Sciatic nerve (tissue), 2 donors: ENCODE measurements at places on chromosomes 13 and 19.
A peak's percentile ranks its signal among the peaks of the same experiment; 100 is the strongest.

DNA sequence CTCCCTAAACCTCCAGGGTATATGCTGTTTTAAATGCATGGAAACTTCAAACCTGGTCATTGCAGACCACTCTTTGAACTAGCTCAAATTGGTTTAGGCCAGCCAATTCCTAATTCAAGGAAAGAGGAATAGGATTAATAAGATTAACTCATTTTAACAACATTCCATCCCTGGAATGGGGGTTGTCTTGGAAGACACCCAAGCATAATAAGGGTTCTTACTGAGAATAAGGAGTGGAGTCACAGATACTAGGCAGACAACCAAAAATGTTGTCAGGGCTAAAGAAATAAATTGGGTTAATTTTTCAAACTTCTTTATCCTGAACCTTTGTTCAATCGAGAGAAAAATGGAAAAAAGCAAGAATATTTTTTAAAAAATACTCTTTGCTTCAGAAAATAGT lies 186.2 kb downstream of the PCDH9 start:
- DNase-seq, result no peak

GRCh38 chr13:83024955-83025594 lies 857.2 kb downstream of the SLITRK1 start:
- no peak for DNase-seq

DNA sequence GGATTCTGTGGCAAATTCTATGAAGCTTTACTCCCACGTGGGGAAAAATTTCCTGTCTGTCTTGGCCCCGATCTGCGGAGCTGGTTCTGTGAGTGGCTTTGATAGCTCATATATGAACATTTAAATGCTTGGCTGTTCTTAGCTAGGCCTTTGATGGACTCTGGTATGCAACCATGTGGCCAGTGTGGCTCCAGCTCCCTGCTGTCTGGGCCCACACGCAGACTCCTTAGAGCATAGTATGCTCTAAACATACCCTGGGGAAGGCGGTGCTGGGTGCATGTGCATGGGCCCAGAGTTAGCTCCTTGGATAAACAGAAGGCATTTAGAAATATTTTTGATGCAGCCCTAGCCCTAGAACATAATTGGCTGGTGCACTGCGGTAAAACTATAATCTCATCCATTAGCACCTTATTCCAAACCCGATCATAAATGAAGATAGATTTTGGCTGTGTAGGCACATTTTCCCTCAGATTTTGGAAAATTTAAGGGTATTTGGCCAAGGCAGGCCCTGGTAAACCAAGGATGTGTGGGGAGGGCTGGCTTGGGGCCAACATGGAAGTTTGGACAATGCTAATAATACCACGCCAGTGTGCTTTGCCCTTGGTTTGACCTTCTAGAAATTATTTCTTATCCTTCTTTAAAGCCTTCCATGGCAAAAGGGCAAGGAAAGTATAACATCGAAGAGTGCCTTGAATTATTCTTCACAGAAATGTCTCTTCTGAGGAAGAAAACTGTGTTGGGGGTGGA lies 153.5 kb downstream of the LMO7 start:
- DNase-seq, result no peak

DNA sequence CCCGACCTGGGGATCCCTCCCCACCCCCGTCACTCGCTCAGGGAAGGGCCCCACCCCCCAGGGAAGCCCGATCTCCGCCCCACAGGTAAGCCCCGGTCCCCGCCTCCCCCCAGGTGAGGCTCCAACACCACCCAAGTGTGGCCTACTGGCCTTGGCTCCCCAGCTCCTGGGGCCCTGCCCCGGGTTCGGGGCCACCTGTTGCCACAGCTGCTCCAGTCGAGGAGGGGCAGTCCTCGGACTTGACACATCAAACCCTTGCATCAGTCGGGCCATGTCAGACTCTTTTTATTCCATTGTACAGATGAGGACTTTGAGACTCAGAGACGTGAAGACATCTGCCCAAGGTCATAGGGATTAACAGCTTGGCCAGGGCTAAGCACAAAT lies 512 bp downstream of the CC2D1A start:
- no peak for DNase-seq

DNA sequence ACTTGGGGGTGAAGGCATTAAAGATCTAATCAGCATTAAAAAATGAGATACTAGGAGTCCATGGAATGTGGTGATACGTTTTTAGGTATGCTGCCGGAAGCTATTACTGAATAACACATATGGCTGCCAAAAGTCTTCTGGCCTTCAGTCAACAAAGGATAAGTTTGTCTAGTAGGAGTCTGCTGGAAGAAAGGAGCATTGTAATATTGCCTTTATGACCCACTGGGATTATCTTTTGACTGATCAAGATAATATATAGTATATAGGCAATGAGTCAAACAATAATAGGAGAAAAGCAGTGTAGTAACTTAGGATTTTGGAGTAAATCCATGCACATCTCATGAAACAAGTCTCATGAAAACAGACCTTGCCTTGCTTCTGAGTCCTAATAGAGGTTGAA lies 295.4 kb downstream of the SLITRK6 start:
- DNase-seq, result no peak

DNA sequence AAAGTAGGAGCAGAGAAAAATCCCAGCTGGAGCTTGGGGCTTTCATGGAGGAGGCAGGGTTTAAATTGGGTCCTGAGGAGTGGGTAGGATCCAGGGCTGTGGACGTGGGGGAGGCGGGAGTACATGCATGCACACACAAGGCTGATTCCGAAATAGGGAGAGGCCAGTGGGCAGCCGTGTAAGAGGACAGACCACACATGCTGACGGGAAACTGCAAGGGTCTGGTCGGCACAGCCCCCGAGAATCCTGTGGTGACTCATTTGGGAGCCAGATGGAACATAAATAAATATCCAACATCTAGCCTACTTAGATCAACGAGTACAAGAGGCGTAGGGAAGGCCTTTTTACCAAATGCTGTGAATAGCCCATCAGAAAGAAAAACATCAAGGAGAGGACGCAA lies 216.3 kb upstream of the ZNF507 start:
- no peak for DNase-seq

DNA sequence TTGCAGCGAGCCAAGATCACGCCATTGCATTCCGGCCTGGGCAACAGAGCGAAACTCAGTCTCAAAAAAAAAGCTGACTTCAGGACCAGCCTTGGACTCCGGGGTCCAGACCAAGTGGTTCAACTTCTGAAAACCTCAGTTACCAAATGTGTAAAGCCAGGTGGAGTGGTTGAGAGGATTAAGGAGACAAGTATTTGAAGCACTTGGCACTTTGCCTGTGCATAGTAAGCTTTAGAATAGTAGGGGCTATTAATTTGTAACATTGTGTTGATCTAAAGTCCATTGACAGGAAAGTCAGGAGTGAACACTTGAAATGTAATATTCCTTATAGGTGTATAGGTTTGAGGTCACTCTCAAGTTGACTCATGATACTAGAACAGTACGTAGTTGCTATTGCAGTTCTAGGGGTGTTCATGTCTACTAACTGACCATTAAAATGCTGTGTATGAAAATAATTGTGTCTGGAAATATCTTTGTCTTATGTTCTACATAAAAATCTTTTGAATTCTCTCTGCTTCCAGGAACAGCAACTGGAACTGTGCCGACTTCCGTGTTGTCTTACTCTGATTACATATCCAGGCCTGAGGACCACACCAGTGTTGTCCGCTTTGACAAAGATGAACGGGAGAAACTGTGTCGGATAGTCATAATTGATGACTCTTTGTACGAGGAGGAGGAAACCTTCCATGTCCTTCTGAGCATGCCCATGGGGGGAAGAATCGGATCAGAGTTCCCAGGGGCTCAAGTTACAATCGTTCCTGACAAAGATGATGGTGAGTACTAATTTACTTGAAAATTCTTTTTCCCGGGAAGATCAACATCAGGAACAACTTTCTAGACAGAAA lies 97.4 kb downstream of the FREM2 start:
- DNase-seq, result peak; percentile 60

- DNase-seq, result no peak
These were observed 989 bp downstream of the NFILZ start for GRCh38 chr19:8631425-8631819.

GRCh38 chr19:9848060-9848459 lies 12.9 kb downstream of the PIN1 start:
- no peak for DNase-seq

GRCh38 chr19:4046362-4046691 lies 20.4 kb downstream of the ZBTB7A start:
- DNase-seq, result no peak

DNA sequence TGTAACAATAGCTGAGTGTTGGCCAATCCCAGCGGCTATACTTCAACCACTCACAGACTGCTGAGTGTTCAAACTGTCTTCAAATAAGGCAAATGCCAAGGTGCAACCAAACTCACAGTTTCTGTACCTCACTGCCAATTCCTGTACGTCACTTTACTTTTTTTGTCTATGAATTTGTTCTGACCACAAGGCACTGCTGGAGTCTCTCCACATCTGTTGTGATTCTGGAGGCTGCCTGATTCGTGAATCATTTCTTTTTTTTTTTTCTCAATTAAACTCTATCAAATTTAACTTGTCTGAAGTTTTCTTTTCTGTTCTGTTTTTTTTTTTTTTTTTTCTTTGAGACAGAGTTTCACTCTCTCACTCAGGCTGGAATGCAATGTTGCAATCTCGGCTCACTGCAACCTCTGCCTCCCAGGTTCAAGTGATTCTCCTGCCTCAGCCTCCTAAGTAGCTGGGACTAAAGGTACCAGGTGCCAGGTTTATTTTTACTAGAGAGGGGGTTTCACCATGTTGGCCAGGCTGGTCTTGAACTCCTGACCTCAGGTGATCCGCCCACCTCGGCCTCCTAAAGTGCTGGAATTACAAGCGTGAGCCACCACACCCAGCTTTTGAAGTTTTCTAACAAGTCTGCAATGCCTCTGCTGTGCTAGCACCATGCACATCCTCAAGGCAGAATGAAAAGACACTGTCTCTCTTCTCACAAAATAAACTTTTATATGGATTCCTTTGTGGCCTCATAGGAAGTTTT lies 401.7 kb downstream of the IRS2 start:
- DNase-seq, result no peak

DNA sequence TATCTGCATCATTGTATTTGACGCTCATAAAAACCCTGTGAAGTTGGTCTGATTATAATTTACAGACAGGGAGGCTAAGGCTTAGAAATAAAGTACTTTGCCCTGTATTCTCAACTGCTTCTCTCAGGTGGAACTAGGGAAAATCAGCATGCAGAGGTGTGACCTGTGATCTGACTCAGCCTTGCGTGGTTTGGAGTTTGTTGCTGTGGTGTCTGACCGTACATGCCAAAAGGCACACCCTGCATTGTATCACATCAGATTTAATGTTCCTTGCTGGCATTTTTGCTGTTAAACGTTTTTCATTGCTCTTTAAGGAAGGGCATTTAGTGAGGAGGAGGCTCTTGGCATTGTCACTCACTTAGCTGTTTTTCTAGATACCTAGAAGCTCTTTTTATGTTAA lies 58.8 kb upstream of the C1QTNF9B start:
- DNase-seq, result no peak

GRCh38 chr13:49985129-49985528 lies 11.7 kb upstream of the TRIM13 start:
- no peak for DNase-seq

DNA sequence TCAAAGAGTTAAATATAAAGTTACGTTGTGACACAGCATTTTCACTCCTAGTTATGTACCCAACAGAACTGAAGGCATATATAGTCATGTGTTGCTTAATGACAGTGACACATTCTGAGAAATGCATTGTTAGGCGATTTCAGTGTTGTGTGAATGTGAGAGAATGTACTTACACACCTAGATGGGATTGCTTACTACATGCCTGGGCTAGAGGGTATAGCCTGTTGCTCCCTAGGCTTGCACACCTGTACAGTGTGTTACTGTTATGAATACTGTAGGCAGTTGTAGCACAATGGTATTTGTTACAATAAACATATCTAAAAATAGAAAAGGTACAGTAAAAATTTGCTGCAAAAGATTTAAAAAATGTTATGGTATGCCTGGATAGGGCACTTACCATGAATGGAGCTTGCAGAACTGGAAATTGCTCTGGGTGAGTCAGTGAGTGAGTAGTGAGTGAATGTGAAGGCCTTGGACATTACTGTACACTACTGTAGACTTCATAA lies 89.2 kb downstream of the DHRS12 start:
- DNase-seq, result no peak

DNA sequence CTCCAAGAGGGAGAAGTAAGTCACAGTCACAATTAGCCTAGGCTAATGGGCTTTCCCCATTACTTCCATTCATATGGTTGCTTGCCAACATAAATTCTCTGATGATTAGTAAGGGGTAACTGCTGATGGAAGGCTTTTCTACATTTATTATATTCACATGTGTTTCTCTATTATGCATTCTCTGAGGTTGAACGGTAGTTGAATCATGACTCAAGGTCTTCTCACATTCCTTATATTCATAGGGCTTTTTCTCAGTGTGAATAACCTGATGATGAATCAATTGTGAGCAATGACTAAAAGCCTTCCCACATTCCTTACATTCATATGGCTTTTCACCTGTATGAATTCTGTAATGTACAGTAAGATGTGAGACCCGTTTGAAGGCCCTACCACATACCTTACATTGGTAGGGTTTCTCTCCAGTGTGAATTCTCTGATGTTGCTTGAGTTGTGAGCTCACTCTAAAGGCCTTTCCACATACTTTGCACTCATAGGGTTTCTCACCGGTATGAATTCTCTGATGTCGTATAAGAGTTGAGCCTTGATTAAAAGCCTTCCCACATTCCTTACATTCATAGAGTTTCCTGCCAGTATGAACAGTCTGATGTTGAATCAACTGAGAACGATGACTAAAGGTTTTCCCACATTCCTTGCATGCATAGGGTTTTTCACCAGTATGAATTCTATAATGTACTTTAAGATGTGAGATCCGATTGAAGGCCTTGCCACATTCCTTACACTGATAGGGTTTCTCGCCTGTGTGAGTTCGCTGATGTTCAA lies 9.3 kb downstream of the ZNF582 start:
- DNase-seq, result no peak

- DNase-seq, result no peak
These were observed 462.1 kb downstream of the OLFM4 start for GRCh38 chr13:53490752-53491151.

GRCh38 chr13:28055357-28055756 lies 45.0 kb downstream of the FLT3 start:
- no peak for DNase-seq

- DNase-seq, result no peak
These were observed 440.9 kb downstream of the TSHZ3 start for GRCh38 chr19:30908262-30908771.

DNA sequence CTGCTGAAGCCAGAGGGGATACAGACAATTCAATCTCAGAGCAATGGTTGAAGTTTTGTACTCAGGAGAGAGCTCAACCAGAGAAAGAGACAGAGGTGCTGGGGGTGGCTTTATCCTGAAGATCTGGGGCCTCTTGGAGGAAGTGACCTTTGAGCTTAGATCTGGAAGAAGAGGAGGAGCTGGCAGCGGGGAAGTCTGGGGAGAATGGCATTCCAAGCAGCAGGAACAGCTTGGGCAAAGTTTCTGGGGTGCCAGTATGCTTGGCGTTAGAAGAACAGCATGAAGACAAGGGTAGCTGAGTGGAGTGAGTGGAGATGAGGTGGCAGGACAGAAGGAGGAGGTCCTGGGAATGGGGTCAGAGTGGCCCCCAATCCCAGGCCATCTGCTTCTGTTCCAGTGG lies 11.3 kb downstream of the MAST3 start:
- DNase-seq, result no peak

- no peak for DNase-seq
These were observed 13.8 kb downstream of the ZNF763 start for GRCh38 chr19:11978492-11979100.
